ENCODE measurements at places on chromosomes 12 and 14.

GRCh38 chr12:1435044-1435443 is 159.3 kb downstream of the FBXL14 start:
- no peak for DNase-seq

DNA sequence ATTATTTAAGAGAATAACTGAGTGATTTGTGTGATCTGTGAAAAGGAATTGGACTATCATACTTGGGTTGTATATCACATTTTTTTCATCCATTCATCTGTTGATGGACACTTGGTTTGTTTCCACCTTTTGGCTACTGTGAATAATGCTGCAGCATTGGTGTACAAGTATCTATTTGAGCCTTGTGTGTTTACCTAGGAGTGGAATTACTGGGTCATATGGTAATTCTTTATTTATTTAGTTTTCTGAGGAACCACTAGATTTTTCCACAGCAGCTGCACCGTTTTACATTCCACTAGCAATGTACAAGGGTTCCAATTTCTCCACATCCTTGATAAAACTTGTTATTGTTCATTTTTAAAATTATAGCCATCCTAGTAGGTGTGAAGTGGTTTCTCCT is 56.1 kb downstream of the APAF1 start:
- DNase-seq, result no peak

DNA sequence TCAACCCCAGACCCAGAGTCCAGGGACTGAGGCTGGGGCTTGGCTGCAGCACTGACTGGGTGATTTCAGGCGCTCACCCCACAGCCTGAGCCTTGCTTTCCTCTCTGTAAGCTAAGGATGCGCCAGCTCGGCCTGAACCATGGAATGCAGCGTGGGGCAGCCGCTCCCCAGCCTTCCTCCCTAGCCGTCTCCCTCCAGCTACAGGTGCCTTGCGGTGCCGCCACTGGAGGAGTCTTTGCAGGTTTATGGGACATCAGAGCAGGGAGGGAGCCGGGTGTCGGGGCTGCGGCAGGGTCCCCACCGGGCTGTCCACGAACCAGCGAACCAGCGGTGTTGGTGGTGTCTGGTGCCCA is 19.4 kb downstream of the PPP2R5C start:
- no peak for DNase-seq

DNA sequence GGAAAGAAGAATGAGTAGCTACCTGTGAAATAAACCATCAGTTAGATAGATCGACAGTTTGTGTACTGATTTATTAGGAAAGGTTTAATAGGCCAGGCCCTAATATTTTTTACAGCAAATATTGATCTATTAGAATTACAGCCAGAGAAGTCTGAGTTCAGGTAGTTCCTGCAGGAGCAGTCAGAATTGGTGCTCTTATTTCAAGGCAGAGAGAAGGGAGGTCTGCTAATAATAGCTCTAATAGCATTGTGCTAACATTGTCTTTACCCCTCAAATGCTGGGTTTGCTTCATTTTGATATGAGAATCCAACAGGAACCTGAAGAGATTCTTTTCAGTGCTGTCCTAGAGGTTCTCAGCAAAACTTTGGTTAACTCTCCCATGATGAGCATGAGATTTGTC is 343.8 kb upstream of the NAV3 start:
- no peak for DNase-seq

All from HT-29 (cell line).